ENCODE measurements at places on chromosomes 12 and 14. TPM values are rescaled to one million over a fixed set of nuclear protein-coding genes. Genes with fewer than 3 reads are reported as not detected.

DNA sequence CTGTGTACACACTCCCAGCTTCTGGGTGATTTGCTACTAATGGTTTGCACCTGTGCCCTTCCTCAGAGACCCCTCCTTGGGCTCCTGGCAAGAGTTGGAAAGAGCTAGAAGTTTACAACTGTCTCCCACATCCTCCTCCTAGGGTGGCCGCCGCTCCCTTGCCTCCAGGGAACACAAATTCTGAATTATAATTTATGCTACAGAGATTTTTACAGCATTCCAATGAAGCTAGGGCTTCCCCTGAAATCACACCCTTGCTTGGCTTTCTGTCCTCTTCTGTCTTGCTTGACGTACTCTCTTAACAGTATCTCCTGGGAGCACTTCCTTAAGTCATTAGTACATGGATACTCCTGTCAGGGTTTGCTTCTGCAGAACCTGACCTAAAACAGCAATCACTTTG is 180.2 kb downstream of the KCNA5 start:
- DNase-seq = no peak
- H3K27me3 ChIP-seq = no peaks in the 10 kb centered on the region
- H3K36me3 ChIP-seq = no peaks in the 10 kb centered on the region
- no peak overlapping the region for H3K27ac ChIP-seq

DNA sequence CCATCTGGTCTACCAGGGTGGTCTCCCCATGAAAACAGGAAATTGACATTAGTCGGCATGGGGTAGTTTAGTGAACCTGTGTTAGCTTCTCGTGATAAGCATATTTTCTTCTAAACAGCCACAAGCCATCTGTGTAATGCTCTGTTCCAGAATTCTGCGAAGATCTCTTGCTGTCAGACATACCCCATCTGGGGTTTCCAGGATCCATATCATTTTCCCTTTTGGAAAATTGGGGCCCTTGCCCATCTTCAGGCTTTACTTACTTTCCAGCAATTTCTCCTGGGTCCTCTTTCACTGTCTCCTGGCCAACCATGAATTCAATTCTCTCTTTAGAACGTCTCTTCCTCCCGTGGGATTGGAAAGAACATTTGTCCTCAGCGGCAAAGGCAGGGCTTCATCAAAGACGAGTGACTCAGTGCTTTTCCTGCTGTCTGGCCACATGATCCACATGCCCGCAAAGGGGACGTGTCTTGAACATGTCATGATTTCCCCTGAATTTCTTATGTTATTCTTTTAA is 21.4 kb upstream of the NCOR2 start:
- peak; percentile 20 for DNase-seq
- H3K4me1 ChIP-seq = peaks cover 10% of the 10 kb centered on the region
- H3K4me3 ChIP-seq = no peak overlapping the region
- no peaks in the 10 kb centered on the region for H3K36me3 ChIP-seq

- H3K36me3 ChIP-seq = peaks cover 9% of the 10 kb centered on the region
- no peaks in the 10 kb centered on the region for H3K27me3 ChIP-seq
- peaks cover 54% of the 10 kb centered on the region for H3K4me1 ChIP-seq
- H3K27ac ChIP-seq = no peak overlapping the region
- DNase-seq = peak; percentile 45
These were observed 94.3 kb downstream of the RFLNA start for GRCh38 chr12:124389138-124389724.

DNA sequence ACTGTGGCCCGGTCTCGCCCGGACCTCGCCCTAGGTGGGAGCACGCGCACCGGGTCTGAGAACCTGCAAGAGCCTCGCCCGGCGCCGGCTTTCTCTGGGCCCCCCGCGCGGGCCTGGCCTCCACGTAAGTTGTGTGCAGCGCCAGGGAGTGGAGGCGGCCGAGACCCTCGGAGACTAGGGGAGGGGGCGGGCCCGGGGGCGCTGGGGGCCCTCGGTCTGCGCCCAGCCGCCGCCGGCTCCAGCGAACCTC is 183 bp upstream of the PRMT8 start:
- no peak for DNase-seq
- H3K27me3 ChIP-seq = peaks cover 78% of the 10 kb centered on the region
- peaks cover 13% of the 10 kb centered on the region for H3K4me1 ChIP-seq
- H3K27ac ChIP-seq = no peak overlapping the region
- no peak overlapping the region for H3K4me3 ChIP-seq

GRCh38 chr12:41466300-41466699 is 278.2 kb downstream of the PDZRN4 start:
- no peak overlapping the region for H3K27ac ChIP-seq
- H3K36me3 ChIP-seq = no peaks in the 10 kb centered on the region
- no peak overlapping the region for H3K4me3 ChIP-seq

GRCh38 chr14:103805708-103806107 is 41.7 kb downstream of the PPP1R13B start:
- no peak overlapping the region for H3K4me3 ChIP-seq
- H3K4me1 ChIP-seq = no peaks in the 10 kb centered on the region
- no peaks in the 10 kb centered on the region for H3K36me3 ChIP-seq
- H3K27ac ChIP-seq = no peak overlapping the region
- DNase-seq = no peak

The KRT80 gene
- not detected for total RNA-seq

GRCh38 chr12:102824218-102824835 is 92.7 kb downstream of the PAH start:
- H3K4me3 ChIP-seq = no peak overlapping the region
- no peaks in the 10 kb centered on the region for H3K27me3 ChIP-seq
- no peak for DNase-seq
- H3K4me1 ChIP-seq = no peaks in the 10 kb centered on the region

- DNase-seq = no peak
- no peaks in the 10 kb centered on the region for H3K36me3 ChIP-seq
- H3K4me1 ChIP-seq = peaks cover 27% of the 10 kb centered on the region
- H3K27me3 ChIP-seq = no peaks in the 10 kb centered on the region
These were observed 914 bp upstream of the PACS2 start for GRCh38 chr14:105313381-105314286.

The RNASE1 gene
- not detected for total RNA-seq

GRCh38 chr12:53996240-53997203 is 3.4 kb upstream of the HOXC9 start:
- H3K4me1 ChIP-seq = peaks cover 62% of the 10 kb centered on the region
- H3K27ac ChIP-seq = no peak overlapping the region
- DNase-seq = no peak
- no peaks in the 10 kb centered on the region for H3K36me3 ChIP-seq
- H3K4me3 ChIP-seq = peak overlapping the region; percentile 58

DNA sequence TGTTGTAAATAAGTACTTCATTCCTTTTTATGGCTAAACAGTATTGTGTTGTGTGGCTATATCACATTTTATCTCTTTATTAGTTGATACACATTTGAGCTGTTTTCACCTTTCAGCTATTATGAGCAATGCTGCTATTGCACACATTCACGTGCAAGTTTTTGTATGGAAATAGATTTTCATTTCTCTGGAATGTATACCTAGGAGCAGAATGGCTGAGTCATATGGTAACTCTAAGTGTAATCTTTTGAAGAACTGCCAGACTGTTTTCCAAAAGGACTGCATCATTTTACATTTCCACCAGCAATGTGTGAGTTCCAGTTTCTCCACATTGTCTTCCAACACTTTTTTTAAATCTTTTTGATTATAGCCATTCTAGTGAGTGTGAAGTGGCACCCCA is 134.0 kb downstream of the SRGAP1 start:
- H3K27ac ChIP-seq = no peak overlapping the region
- no peak for DNase-seq
- H3K36me3 ChIP-seq = no peaks in the 10 kb centered on the region
- no peaks in the 10 kb centered on the region for H3K4me1 ChIP-seq
- no peaks in the 10 kb centered on the region for H3K27me3 ChIP-seq
- H3K4me3 ChIP-seq = no peak overlapping the region

- H3K36me3 ChIP-seq = no peaks in the 10 kb centered on the region
- no peak overlapping the region for H3K27ac ChIP-seq
- H3K4me3 ChIP-seq = peak overlapping the region; percentile 3
- peak; percentile 45 for DNase-seq
These were observed 11.8 kb upstream of the OR6S1 start for GRCh38 chr14:20652996-20653975.

DNA sequence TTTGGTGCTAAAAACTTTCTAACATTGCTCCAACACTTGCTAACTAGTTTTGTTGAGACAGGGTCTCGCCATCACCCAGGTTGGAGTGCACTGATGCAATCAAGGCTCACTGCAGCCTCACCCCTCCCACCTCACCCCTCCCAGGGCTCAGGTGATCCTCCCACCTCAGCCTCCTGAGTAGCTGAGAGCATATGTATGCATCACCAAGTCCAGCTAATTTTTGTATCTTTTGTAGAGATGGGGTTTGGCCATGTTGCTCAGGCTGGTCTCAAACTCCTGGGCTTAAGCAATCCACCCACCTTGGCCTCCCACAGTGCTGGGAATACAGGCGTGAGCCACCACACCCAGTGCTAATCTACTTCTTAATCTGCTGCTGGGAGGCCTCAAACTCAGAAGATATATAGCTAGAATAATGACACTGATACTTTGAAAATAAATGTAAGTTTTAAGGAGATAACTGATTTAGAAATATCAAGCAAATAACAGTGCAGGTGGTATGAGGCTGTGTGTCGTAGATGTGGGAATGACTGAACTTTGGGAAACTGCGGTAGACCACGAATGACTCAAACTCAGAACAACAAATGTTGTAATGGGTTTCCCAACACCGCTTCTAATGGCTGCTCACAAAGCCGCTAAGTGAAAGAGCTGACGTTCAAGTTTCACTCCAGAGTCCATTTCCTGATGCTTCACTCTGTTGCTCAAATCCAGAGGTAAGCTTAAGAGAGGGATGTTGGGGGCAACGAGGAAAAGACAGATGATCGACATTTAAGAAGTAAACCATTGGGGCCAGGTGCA is 10.0 kb downstream of the TMCC3 start:
- DNase-seq = no peak
- no peaks in the 10 kb centered on the region for H3K36me3 ChIP-seq
- H3K27me3 ChIP-seq = no peaks in the 10 kb centered on the region
- no peak overlapping the region for H3K4me3 ChIP-seq
- H3K4me1 ChIP-seq = peaks cover 17% of the 10 kb centered on the region

DNA sequence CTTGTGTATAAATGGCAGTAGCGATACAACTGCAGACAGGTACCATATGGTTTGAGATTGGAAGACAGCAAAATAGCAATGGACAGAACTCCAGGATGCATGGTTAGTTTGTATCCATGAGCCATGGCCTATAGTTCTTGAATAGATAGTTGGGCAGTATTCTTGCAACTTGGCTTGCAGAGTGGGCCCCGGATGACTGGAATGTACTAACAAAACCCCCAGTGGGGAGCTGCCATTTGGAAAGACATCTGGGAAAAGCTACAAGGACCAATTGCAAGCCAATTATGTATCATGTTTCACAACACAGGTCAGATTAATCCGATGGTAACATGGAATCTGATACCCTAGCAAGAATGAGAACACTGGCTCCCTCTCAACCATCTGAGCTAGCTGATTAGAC is 279.6 kb downstream of the RERGL start:
- H3K4me3 ChIP-seq = no peak overlapping the region
- no peaks in the 10 kb centered on the region for H3K36me3 ChIP-seq
- no peak overlapping the region for H3K27ac ChIP-seq
- H3K27me3 ChIP-seq = no peaks in the 10 kb centered on the region
- H3K4me1 ChIP-seq = no peaks in the 10 kb centered on the region

DNA sequence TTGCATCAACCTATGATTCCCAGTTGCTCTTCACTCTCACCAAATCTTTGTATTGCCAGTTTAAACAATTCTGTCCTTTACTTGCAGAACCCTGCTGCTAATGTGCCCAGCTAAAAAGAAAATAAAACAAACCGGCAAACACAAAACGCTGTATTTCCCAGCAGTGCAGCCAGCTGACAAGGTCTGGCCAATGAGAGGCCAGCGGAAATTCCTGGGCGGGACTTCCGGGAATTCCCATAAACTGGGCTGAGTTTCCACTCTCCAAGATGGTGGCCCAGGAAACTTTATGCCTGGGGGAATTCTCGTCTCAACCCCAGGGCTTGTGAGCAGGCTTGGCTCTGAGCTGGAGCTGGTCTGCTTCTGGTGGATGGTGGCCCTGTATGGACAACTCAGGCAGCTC is 807.3 kb upstream of the TMEM132C start:
- H3K27me3 ChIP-seq = peaks cover 12% of the 10 kb centered on the region
- no peak overlapping the region for H3K27ac ChIP-seq
- H3K4me1 ChIP-seq = no peaks in the 10 kb centered on the region
- H3K4me3 ChIP-seq = no peak overlapping the region
- no peak for DNase-seq

DNA sequence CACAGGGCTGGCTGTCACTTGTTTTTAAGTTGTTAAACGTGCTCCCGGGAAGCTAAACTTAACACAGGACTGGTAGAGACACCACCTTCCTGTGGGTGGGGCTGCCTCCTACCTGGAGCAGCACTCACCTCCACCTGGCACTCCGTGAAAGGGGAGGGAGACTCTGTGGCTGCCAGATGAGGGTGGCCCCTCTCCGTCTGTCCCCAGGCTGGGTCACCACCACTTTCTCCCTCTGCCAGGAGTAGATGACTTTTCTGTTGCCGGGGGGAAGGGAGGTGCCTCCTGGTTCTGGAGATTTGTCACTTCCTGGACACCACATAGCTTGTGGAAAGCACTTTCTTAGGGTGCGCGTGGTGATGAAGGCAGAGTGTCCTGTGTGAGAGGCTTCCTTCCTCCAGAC is 81.3 kb downstream of the WDR20 start:
- DNase-seq = no peak
- no peak overlapping the region for H3K4me3 ChIP-seq
- peaks cover 14% of the 10 kb centered on the region for H3K36me3 ChIP-seq
- no peaks in the 10 kb centered on the region for H3K27me3 ChIP-seq

- H3K4me1 ChIP-seq = peaks cover 34% of the 10 kb centered on the region
- H3K36me3 ChIP-seq = no peaks in the 10 kb centered on the region
- no peak overlapping the region for H3K4me3 ChIP-seq
- no peak overlapping the region for H3K27ac ChIP-seq
These were observed 8.0 kb downstream of the PLEKHG6 start for GRCh38 chr12:6318440-6318879.

All from CD4-positive, alpha-beta T cell (primary cell).